ENCODE measurements at places on chromosomes 16 and 17. TPM values are rescaled to one million over a fixed set of nuclear protein-coding genes. Genes with fewer than 3 reads are reported as not detected.

- DNase-seq: peak; percentile 54
Measured at GRCh38 chr16:57677622-57678369, 9.7 kb downstream of the ADGRG3 start.

Gene ALOX12
- total RNA-seq: not detected

DNA sequence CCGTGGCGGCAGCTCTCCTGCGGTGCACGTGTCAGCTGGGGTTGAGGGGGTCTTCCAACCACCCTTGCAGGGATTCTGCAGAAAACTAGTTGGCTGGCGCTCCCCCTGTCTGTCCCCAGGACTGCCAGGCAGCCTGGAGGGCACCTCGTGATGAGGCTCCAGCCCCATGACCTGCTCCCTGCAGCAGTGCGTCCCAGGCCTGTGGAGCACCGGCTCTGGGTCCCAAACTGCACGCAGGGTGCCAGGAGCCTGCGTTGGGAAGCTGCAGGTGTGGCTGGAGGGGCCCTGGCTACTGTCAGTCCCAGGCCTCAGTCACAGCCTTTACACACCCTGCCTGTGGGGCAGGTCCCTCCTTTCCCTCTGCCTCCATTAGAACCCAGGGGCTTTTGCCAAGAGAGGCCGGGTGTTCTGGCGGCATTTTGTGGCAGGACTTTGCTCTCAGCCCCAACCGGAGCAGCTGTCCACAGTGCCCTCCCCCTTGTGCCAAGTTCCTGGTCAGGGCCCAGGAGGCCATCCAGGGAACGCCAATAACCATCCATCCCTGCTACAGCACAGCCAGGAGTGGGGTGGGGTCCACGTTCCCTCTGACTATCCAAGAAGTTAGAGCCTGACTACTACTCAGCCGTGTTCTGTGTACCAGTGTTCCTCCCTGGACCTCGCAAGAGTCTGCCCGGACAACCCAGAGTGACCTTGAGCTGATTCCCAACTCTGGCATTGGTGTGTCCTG, 9.2 kb downstream of the CHMP6 start:
- no peak for DNase-seq

DNA sequence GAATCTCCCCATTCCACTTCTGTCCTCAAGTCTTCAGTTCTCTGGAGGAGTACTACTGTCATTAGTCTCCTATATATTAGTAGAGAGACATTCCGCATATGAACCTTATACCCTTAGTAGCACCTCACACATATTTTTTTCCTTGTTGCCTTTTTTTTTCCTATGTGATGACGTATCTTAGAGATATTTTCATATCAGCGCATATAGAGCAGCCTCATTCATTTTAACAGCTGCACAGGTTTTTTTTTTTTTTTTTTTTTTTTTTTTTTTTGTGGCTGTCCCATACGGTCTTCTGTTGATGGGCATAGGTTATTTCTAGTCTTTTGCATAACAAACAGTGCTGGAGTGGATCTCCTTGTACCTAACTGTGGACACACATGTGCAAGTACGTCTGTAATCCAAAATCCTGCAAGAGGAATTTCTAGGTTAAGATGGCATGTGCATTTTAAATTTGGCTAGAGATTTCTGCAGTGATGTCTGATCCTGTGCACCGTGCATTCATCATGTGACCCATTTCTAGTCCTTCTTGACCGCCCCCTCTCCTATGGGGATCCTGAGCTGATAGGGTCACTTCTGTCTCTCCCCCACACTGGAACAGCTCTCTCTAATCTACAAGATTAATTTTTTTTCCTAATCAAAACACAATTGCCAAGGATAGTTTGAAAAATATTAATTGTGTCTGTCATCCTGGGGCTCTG, 64.8 kb downstream of the PRKCB start:
- DNase-seq: no peak

GRCh38 chr16:86533767-86534351, 21.2 kb downstream of the MTHFSD start:
- DNase-seq: no peak

GRCh38 chr17:62757500-62757951, 50.6 kb downstream of the MARCHF10 start:
- DNase-seq: no peak

Gene ARL2BP
- total RNA-seq: 104 TPM

Gene SNX20
- total RNA-seq: not detected

GRCh38 chr17:3894911-3895343, 2.1 kb upstream of the CAMKK1 start:
- DNase-seq: peak; percentile 78

Gene HOXB4
- total RNA-seq: 0.20 TPM

- DNase-seq: no peak
Measured at GRCh38 chr17:74491626-74492025, 25.2 kb downstream of the CD300A start.

Gene CPHXL
- total RNA-seq: not detected

DNA sequence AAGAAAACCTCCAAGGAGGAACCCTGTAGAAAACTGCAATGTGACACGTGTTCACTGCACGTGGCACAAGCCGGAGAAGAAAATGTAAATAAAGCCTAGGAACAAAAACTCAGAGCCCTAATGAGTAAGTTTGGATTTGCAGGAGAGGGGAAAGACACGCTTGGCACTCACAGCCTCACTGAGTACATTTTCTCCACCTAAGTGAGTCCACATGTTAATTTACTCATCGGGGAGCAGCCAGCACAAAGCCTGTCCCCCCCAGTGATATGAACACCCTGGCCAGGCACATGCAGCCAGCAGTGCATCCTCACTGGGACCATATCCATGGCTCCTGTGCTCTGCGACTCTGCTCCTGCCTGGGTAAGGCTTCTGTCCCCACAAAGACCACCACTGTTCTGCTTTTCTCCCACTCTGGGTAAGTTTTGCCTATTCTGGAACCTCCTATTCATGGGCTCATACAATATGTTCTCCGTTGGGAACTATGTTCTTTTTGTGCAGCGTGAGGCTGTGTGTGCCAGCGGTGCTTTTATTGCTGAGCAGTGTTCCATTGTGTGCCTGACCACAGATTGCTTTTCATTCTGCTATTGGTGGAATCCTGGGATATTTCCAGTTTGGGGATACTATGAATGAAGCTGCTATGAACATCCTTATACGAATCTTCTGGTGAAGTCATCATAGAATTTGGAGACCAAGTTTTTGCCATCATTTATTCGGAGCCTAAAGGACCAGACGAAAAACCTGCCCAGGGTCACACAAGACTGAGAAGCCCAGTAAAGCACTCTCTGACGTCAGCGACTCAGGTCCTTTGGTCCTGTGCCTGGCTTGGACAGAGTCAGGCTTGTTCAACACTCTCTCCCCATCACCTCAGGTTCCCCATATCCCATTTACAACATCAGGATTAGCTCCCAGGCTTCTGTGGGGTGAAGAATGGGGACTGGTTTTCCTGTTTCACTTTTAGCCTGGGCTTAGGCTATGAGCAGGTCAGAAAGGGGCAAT, 53.3 kb downstream of the RNF112 start:
- DNase-seq: no peak

Gene CA7
- total RNA-seq: not detected

Gene CIITA
- total RNA-seq: 0.71 TPM

GRCh38 chr16:63577891-63578290, 1541.7 kb upstream of the CDH8 start:
- DNase-seq: no peak

GRCh38 chr17:11094331-11094730, 146.7 kb upstream of the SHISA6 start:
- no peak for DNase-seq

GRCh38 chr16:21194771-21195301, 16.5 kb downstream of the ZP2 start:
- DNase-seq: no peak

GRCh38 chr17:33572615-33573014, 279.5 kb upstream of the ASIC2 start:
- DNase-seq: peak; percentile 3

DNA sequence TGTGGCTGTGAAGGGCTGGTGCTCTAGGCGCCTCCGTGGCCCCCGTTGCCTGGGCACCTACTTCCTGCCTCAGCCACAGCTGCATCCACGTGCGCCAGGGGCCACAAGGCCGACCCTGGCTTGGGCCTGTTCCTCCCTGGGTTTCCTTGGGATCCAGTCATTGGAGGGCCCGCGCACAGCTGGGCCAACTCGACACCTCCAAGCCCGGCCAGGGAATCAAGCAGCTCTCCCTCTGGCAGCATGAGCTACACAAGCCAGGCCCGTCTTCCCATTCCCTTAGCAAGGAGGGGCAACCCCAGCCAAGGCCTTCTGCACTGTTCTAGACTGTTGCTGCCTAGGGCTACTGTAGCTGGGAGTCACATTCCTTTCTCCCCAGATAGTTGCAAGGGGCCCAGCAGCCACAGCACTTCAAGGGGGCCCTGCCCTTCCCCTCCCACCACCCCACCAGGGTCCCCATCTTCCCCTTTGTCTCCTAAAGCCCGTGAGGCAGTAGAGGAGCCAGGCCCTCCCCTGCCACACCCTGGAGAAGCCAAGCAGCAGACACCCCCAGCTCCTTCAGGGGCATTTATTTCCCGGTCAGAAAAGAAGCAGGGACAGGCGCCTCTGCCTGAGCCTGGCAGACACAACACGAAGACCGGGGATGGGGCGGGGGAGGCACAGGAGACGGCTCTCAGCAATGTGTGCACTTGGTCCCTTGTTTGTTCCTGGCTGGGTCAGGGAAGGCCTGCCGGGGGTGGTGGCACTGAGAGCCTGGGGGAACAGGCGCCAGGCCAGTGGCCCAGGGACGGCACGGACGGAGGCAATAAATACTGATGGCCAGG, 3.8 kb downstream of the ARHGDIA start:
- peak; percentile 76 for DNase-seq

Gene ABCC11
- not detected for total RNA-seq

- no peak for DNase-seq
Measured at GRCh38 chr17:69388822-69389442, 25.6 kb upstream of the MAP2K6 start.

GRCh38 chr16:69329369-69330285, 761 bp downstream of the PDF start:
- DNase-seq: peak; percentile 38

Gene KRTAP9-4
- total RNA-seq: not detected

Gene LDHD
- 0.42 TPM for total RNA-seq

Gene TBC1D26
- total RNA-seq: not detected

Gene CD300H
- total RNA-seq: not detected

DNA sequence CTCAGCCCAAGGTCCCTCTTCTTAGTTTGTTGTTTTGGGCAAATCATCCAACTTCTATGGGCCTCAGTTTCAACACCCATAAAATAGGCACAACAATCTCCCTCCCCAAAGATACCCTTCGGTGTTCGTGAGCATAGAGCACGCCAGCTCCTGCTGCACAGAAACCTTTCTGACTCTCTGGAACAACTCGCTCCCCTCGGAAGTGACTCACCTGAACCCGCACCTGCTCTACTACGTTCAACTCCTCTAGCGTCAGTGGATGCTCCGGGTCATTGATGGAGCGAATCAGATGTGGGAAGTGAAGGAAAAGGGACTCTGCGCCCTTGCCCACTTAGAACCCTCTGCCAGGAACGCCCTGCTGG, 445 bp downstream of the CIAO2B start:
- DNase-seq: peak; percentile 39

GRCh38 chr17:6070430-6070912, 292 bp downstream of the WSCD1 start:
- no peak for DNase-seq

GRCh38 chr17:81192386-81193050, 26.5 kb upstream of the AATK start:
- no peak for DNase-seq

Gene STAC2
- total RNA-seq: 0.07 TPM

DNA sequence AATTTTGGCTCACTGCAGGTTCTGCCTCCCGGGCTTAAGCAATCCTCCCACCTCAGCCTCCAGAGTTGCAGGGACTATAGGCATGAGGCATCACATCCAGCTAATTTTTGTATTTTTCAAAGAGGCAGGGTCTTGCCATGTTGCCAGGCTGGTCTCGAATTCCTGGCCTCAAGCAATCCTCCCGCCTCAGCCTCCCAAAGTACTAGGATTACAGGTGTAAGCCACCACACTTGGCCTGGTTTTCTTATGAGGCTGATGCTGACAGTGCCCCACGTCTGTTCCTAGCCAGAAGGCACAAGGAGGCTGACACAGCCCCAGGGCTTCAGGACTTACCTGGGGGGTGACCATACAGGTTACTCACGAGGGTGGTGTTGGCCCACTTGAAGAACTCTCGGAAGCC, 33.9 kb upstream of the GCSH start:
- no peak for DNase-seq

Gene CLEC18B
- total RNA-seq: not detected

DNA sequence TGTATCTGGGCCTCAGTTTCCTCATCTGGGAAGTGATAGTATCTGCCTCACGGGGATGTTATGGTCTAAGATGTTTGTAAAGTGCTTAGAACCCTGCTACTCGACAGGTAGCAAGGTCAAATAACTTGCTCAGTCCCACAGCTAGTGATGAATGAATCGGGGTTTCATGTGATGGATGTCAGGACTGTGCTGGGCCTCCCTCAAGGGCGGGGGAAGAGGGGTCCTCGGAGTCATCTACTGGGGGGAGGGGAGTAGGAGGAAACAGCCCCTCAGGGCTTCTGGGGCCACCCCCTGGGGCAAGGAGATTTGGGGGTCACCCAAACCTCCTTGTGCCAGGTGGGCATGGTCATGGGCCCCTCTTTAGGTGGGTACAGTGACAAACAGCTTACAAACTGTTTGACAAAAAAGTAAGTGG, 732 bp downstream of the PNPO start:
- DNase-seq: no peak

DNA sequence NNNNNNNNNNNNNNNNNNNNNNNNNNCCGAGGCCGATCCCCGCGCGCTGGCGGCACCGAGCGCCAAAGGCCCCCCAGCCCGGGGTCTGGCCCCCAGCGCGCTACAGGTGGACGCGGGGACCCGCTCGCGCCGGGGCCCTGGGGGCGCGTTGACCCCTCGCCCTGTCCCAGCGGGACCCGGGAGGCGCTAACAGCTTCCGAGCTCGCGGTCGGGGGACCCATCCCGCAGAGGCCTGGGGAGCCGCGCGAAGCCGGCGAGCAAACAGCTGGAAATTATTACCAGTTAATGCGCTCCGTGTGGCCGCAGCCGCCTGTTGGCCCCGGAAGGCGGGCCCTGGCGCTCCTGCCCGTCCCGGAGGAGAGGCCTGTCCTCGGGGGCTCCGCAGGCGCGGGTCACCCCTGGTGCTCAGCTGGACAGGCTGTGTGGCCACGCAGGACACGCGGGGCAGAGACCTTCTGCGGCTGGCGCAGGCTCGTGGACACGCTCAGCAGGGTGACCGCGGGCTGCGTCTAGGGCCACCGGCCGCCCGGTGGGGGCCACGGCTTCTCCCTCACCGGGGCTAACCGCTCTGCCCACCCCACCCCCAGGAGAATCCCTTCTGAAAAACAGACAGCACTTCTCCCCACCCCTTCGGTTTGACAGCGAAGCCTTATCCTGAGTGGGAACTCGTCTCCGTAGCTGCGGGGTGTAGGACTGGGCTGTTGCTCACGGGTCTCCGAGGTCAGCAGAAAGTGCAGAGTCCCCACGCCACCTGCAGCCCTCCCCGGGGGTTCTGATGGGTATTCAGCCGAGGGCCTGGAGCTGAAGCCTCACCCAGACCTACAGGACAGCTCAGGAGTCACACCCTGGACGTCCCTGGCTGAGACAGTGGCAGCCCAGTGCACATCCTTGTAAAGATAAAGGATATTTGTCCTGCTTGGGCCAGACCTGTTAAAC, 138.7 kb upstream of the RPH3AL start:
- peak; percentile 47 for DNase-seq
